ENCODE measurements at places on chromosomes 7 and 10.

GRCh38 chr10:18308600-18308999 is 168.4 kb downstream of the CACNB2 start:
- DNase-seq: no peak

- no peak for DNase-seq
These were observed 267.9 kb upstream of the LRGUK start for GRCh38 chr7:133859231-133859630.

GRCh38 chr7:77627309-77627676 is 69.0 kb upstream of the RSBN1L start:
- no peak for DNase-seq

DNA sequence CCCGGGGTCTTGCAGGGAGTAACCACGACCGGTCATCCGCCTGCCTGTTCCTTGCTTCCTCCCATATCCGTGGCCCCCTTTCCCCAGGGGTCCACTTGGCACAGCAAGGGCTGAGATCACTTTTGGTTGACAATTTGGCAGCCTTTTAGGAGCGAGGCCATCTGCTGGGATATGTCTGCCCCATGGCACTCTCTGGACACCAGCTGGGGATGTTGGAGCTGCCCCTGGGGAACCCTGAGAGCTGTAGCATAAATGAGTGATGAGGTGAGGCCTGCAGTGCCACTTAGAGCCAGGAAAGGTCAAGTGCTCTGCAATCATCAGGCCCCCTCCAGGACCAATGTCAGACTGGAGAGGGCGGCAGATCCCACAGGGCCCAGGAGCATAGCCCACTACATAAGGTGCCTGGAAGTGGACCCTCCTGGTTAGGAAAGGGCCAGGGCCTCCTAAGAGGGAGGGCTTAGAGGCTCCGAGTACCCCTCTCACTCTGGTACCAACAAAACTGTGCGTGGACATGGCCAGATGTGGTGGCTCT is 92.1 kb downstream of the HIP1 start:
- DNase-seq: no peak

GRCh38 chr10:77700086-77700485 is 62.5 kb upstream of the KCNMA1 start:
- DNase-seq: no peak

DNA sequence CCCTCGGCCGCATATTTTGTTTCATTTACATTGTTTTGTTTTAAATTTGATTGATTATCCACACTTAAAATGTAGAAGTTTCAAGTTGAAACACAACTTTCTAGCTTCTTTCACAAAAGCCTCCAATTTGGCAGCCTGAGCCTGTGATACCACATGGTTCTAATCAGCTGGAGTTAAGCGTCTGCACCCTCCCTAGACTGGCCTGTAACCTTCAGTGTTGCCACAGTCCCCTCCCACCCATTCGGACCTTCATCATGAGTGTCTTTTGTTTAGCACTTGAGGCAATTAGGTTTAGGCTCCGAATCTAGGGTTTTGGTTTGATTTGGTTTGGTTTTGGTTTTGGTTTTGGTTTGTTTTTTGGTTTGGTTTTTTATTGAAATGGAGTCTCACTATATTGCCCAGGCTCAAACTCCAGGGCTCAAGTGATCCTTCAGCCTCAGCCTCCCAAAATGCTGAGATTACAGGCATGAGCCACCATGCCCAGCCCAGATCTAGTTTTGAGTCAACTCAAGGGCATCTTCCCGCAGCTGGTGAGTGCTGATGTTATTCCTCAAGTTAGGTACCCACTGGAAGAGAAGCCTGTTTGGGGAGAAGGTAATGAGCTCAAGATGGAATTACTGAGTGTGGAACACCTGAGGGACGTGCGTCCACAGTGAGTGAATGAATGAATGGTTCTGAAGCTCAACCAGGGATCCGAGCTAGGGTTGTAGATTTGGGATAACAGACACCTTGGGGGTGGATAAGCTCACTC is 201.4 kb downstream of the HECW1 start:
- DNase-seq: peak; percentile 42

DNA sequence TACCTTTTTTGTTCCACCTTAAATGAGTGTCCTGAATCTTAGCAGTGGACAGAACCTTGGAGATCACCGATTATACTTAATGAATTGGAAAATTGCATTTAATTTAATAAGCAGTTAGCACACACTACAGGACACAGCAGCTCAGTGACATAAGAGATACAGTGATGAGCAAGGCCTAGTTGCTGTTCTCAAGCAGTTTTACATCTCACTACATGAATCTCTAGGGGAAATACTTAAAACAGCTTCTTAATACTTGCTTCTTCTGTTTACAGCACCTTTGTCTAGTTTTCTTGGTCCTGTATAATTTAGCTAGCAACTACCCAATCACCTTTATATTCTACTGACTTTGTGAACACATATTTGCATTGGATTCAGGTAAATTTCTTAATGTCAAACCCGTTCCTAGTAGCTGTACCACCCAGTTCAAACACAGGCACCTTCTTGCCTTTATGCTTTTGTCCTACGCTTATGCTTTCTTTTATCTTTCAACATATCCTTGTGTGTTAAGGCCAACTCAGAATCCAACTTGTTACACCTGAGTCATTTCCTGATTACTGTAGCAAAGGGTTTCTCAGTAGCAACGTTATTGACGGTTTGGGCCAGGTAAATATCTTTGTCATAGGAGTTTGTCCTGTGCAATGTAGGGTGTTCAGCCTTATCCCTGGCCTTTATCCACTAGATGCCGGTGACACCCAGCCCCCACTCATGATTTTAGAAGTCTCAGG is 1.8 kb downstream of the STAM start:
- DNase-seq: peak; percentile 21

GRCh38 chr7:120926943-120927346 is 23.6 kb upstream of the ING3 start:
- DNase-seq: no peak

GRCh38 chr7:110309941-110310340 is 781.0 kb upstream of the LRRN3 start:
- DNase-seq: no peak

All from activated T-cell treated with anti-CD3 and anti-CD28 coated beads, Interleukin-2, amount 50 U/mL, for 48 hours (primary cell).